ENCODE measurements at places on chromosomes 16 and 17. TPM values are rescaled to one million over a fixed set of nuclear protein-coding genes. Genes with fewer than 3 reads are reported as not detected.

The KRT24 gene
- not detected for polyA plus RNA-seq

The SCO1 gene
- 10.7 TPM for polyA plus RNA-seq

The GUCY2D gene
- not detected for polyA plus RNA-seq

The DBF4B gene
- polyA plus RNA-seq: 2.2 TPM

The TCAP gene
- polyA plus RNA-seq: 0.88 TPM

The CCL1 gene
- not detected for polyA plus RNA-seq

The SLC16A6 gene
- 0.37 TPM for polyA plus RNA-seq

The GPR139 gene
- not detected for polyA plus RNA-seq

The IRX5 gene
- 3.5 TPM for polyA plus RNA-seq

The ITGA2B gene
- 0.12 TPM for polyA plus RNA-seq

The MYO1D gene
- polyA plus RNA-seq: 13.5 TPM

The CDH11 gene
- 2.2 TPM for polyA plus RNA-seq

The SEC14L5 gene
- 0.33 TPM for polyA plus RNA-seq

The ZNF785 gene
- 5.4 TPM for polyA plus RNA-seq
